ENCODE measurements at places on chromosomes 1 and 21.

GRCh38 chr1:15201849-15202551 is 45.0 kb upstream of the FHAD1 start:
- H3K36me3 ChIP-seq, result no peaks in the 10 kb centered on the region
- H3K4me3 ChIP-seq, result no peak overlapping the region
- DNase-seq, result no peak
- no peaks in the 10 kb centered on the region for H3K27me3 ChIP-seq
- H3K27ac ChIP-seq, result peak overlapping the region; percentile 4
- H3K4me1 ChIP-seq, result peaks cover 33% of the 10 kb centered on the region

DNA sequence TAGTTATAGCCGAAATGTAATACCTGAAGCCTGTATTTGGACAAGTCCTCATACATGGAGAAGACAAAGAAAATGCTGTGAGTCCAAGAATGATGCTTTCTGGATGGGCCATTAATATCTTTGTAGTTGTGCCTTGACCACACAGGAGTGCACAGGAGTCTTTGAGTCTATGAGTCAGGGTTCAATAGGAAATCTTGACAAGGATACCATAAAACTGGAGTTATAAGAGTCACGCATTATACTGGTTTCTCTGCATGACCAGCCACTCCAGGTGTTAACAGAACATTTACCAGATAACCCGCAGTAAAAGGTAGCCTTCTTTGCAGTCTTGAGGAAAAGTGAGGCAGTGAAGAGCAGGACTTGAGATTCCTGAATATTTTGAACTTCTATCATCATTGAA is 464.6 kb upstream of the PKN2 start:
- H3K4me3 ChIP-seq, result no peak overlapping the region
- DNase-seq, result no peak
- no peaks in the 10 kb centered on the region for H3K4me1 ChIP-seq
- no peaks in the 10 kb centered on the region for H3K27me3 ChIP-seq

- peak overlapping the region; percentile 34 for H3K27ac ChIP-seq
- no peaks in the 10 kb centered on the region for H3K27me3 ChIP-seq
- no peak for DNase-seq
- H3K4me1 ChIP-seq, result no peaks in the 10 kb centered on the region
These were observed 53.6 kb upstream of the DIRAS3 start for GRCh38 chr1:68103884-68104554.

DNA sequence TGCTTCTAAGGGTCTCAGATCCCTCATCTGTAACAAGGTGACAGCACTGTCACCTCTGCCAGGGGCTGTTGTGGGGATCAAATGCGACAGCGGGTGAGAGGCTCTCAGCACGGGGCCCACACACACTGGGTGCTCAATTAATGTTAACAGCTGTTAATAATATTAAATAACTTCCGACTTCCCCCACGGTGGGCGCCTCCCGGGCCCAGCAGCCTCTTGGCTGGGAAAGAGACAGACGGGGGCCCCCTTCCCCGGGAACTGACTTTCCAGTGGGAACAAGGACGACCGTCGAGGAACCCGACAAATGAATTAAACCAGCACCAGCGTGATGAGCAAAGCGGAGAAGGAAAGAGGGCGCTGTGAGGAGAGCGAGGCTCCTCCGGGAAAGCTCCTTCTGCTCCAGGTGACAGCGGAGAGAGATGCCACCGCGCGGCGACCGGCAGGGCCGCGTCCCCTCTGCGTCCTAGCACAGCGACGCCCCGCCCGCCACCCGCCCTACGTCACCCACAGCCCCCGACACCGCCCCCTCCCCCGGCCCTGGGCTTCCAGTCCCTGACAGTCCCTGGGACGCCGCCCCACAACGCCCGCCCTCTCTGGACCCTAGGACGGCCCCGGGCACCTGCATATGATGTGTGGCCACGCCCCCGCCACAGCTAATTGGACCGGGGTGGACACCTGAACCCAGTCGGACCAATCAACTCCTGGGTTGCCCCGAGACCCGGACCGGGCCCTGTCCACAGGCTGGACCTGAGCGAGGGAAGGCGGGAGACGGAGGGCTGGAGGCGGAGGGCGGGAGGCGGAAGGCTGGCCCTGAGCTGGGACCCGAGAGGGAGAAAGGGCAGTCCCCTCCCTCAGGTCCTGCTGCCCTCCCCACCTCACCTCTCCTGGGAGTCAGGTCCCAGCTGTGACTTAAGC is 38.2 kb downstream of the MATN1 start:
- peak overlapping the region; percentile 11 for H3K4me3 ChIP-seq
- H3K36me3 ChIP-seq, result no peaks in the 10 kb centered on the region
- H3K4me1 ChIP-seq, result peaks cover 60% of the 10 kb centered on the region
- H3K27me3 ChIP-seq, result no peaks in the 10 kb centered on the region

DNA sequence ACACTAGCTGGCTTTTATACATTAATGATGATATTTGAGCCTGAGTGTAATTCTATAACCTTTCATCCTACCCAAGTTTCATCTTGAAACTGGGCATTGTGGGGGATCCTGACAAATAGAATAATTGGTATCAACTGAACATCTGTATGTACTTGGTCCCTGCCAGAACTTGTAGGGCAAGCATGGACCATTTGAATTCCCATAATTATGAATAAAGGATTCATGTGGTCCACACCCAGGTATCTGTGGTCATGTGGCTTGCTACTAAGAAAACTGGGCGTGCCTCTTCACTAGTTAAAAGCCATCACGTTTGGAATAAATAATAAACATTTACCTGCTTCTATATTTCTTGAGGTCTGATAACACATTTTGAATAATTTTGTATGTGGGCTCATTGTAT is 20.6 kb upstream of the VTCN1 start:
- no peak overlapping the region for H3K4me3 ChIP-seq
- peaks cover 6% of the 10 kb centered on the region for H3K4me1 ChIP-seq
- DNase-seq, result no peak
- H3K36me3 ChIP-seq, result no peaks in the 10 kb centered on the region

- H3K27ac ChIP-seq, result no peak overlapping the region
- no peaks in the 10 kb centered on the region for H3K4me1 ChIP-seq
- H3K36me3 ChIP-seq, result no peaks in the 10 kb centered on the region
These were observed 8.4 kb upstream of the ATXN7L2 start for GRCh38 chr1:109475261-109475660.

- no peak overlapping the region for H3K27ac ChIP-seq
- H3K27me3 ChIP-seq, result no peaks in the 10 kb centered on the region
- no peak for DNase-seq
- H3K4me1 ChIP-seq, result peaks cover 7% of the 10 kb centered on the region
- no peaks in the 10 kb centered on the region for H3K36me3 ChIP-seq
These were observed 69.5 kb downstream of the SERINC2 start for GRCh38 chr1:31482482-31483011.

DNA sequence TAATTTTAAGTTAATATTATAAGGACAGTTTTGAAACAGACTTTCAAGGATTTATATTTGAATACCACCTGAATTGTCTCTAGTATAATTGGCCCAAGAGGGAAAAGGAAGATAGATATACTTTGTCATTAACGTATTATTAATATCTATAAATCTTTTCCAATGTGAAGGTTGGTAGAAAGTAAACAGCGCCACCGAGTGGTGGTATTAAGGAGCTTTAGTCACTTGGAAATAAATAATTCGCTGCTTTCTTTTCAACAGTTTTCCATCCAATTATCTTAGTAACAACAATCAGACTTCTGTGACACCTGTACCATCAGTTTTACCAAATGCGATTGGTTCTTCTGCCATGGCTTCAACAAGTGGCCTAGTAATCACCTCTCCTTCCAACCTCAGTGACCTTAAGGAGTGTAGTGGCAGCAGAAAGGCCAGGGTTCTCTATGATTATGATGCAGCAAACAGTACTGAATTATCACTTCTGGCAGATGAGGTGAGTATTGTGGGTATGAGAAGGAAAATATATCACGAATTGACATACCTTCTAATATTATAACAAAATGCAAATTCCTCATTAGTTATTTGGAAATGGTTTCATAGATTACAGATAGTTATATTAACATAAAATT is 37.7 kb downstream of the SH3GLB1 start:
- H3K27ac ChIP-seq, result no peak overlapping the region
- no peak for DNase-seq
- H3K27me3 ChIP-seq, result no peaks in the 10 kb centered on the region
- H3K4me3 ChIP-seq, result no peak overlapping the region
- H3K4me1 ChIP-seq, result peaks cover 14% of the 10 kb centered on the region

GRCh38 chr1:185446131-185446530 is 129.1 kb upstream of the IVNS1ABP start:
- no peaks in the 10 kb centered on the region for H3K27me3 ChIP-seq

DNA sequence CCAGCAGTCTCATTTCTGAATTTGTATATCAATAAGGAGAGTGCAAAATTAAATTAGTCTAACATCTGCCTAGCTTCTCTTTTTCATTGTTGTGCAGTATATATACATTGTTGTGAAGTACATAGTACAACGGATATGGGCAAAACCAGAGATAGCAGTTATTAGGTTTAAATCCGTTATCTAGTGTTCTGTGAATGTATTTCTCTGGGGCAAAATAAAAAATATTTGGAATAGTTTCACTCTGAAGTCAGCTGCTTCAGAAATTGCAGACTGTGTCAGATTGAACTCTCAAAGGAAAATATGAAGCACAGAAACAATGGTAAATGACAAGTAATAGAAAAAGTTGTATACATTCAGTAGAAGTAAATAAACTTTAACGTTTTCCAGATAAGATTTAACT is 836.5 kb upstream of the CXADR start:
- H3K27me3 ChIP-seq, result no peaks in the 10 kb centered on the region
- H3K27ac ChIP-seq, result no peak overlapping the region
- no peak for DNase-seq
- H3K4me3 ChIP-seq, result no peak overlapping the region
- no peaks in the 10 kb centered on the region for H3K4me1 ChIP-seq
- no peaks in the 10 kb centered on the region for H3K36me3 ChIP-seq

DNA sequence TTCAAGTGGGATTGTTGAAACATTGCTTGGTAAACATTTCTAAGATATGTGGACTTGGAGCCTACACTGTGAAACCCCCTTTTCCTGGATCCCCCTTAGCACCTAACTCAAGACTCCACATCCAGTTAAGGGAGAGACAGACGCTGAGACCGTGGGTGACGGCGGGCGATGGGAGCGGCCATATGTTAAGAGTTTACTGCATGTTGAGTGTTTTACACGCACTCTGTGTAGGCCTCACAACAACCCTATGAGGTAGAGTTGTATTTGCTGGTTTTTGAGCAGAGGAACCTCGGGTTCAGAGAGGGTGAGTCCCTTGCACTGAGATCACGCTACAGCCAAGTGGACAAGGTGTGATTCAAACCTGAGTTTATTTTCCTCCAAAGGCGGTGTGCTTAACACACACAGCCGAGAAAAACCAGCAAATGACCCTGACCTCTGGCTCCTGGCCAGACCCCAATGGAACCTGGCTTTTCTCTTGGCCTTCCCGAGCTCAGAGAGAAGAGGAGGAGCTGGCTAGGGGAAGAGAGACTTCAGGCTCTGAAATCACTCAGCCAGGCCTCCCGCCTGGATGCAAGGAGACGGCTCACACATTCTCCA is 46.9 kb upstream of the GOLT1A start:
- H3K36me3 ChIP-seq, result no peaks in the 10 kb centered on the region
- H3K4me3 ChIP-seq, result no peak overlapping the region
- no peak overlapping the region for H3K27ac ChIP-seq
- DNase-seq, result no peak
- H3K4me1 ChIP-seq, result no peaks in the 10 kb centered on the region

DNA sequence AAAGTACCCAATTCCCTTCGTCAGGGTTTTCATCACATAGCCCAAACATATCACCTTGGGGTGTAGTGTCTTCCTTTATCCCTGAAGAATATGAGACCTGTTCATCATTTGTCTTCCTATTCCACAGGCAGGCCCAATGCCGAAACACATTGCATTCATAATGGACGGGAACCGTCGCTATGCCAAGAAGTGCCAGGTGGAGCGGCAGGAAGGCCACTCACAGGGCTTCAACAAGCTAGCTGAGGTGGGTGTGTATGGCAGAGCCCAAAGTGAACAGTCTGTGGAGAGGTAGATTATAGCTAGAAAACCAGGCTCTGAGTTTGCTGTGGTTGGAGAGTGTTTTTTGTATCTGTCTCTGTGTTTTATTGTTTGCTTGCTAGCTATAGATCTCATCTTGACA is 5.9 kb downstream of the DHDDS start:
- H3K4me3 ChIP-seq, result no peak overlapping the region
- H3K27ac ChIP-seq, result no peak overlapping the region
- no peaks in the 10 kb centered on the region for H3K36me3 ChIP-seq
- no peaks in the 10 kb centered on the region for H3K27me3 ChIP-seq
- H3K4me1 ChIP-seq, result peaks cover 16% of the 10 kb centered on the region
- no peak for DNase-seq

- H3K4me3 ChIP-seq, result no peak overlapping the region
- no peak for DNase-seq
- no peaks in the 10 kb centered on the region for H3K4me1 ChIP-seq
- H3K27ac ChIP-seq, result no peak overlapping the region
- H3K36me3 ChIP-seq, result no peaks in the 10 kb centered on the region
- no peaks in the 10 kb centered on the region for H3K27me3 ChIP-seq
These were observed 137.1 kb downstream of the ACTL8 start for GRCh38 chr1:17892225-17892624.

GRCh38 chr1:236959112-236959511 is 45.1 kb downstream of the MT1HL1 start:
- H3K4me3 ChIP-seq, result no peak overlapping the region
- no peaks in the 10 kb centered on the region for H3K36me3 ChIP-seq
- no peak overlapping the region for H3K27ac ChIP-seq
- H3K4me1 ChIP-seq, result no peaks in the 10 kb centered on the region
- H3K27me3 ChIP-seq, result no peaks in the 10 kb centered on the region

- no peaks in the 10 kb centered on the region for H3K27me3 ChIP-seq
- H3K4me3 ChIP-seq, result no peak overlapping the region
- DNase-seq, result no peak
These were observed 88.3 kb upstream of the TMEM51 start for GRCh38 chr1:15065291-15065690.

GRCh38 chr1:171254859-171255258 is 6.6 kb downstream of the FMO1 start:
- DNase-seq, result no peak
- peaks cover 49% of the 10 kb centered on the region for H3K4me1 ChIP-seq
- H3K27me3 ChIP-seq, result no peaks in the 10 kb centered on the region
- no peak overlapping the region for H3K4me3 ChIP-seq

DNA sequence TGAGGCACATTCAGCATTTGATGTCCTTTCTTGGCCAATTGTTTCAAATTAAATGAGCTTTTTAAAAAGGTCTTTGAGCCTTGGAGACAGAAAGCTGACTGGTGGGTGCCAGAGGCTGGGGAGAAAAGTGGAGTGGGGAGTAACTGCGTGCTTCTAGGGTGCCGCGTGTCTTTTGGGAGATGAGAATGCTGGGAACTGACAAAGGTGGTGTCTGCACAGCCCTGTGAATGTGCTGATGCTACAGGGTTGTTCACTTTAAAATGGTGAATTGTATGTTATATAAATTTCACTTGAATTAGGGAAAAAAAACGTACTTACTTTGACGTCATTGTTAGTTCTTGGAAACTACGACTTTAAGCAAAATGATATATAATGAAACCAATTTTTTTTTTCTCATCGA is 8.1 kb upstream of the TFF1 start:
- no peaks in the 10 kb centered on the region for H3K36me3 ChIP-seq
- H3K27ac ChIP-seq, result no peak overlapping the region
- no peaks in the 10 kb centered on the region for H3K27me3 ChIP-seq
- DNase-seq, result no peak
- H3K4me3 ChIP-seq, result no peak overlapping the region

GRCh38 chr1:24228311-24228710 is 41.2 kb upstream of the IFNLR1 start:
- no peaks in the 10 kb centered on the region for H3K4me1 ChIP-seq
- H3K36me3 ChIP-seq, result no peaks in the 10 kb centered on the region
- H3K27me3 ChIP-seq, result no peaks in the 10 kb centered on the region
